ENCODE measurements at places on chromosomes 3 and 15.
A peak's percentile ranks its signal among the peaks of the same experiment; 100 is the strongest.

- DNase-seq = no peak
These were observed 20.4 kb downstream of the BTBD1 start for GRCh38 chr15:83046558-83047127.

- no peak for DNase-seq
These were observed 31.1 kb upstream of the IL16 start for GRCh38 chr15:81165535-81165934.

DNA sequence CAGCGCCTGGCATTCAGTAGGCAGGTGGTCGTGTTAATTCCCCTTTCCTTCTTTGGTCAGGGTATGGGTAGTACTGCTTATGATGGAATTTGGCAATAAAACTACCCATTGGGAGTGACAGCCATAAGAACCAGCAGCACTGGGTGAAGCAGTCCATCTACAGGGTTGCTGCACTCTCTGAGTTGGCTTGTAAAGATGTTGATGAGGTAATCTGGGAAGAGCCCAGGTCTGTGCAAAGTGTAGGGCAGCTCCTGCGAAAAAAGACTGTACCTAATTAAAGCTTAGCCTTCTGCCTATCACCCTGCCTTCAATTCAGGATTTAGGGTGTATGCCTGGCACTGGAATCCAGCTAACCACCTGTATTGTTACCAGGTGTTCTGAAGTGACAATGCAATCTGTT lies 4.7 kb upstream of the FETUB start:
- DNase-seq = no peak

GRCh38 chr3:127159543-127159942 lies 33.4 kb upstream of the PRR23E start:
- DNase-seq = no peak

DNA sequence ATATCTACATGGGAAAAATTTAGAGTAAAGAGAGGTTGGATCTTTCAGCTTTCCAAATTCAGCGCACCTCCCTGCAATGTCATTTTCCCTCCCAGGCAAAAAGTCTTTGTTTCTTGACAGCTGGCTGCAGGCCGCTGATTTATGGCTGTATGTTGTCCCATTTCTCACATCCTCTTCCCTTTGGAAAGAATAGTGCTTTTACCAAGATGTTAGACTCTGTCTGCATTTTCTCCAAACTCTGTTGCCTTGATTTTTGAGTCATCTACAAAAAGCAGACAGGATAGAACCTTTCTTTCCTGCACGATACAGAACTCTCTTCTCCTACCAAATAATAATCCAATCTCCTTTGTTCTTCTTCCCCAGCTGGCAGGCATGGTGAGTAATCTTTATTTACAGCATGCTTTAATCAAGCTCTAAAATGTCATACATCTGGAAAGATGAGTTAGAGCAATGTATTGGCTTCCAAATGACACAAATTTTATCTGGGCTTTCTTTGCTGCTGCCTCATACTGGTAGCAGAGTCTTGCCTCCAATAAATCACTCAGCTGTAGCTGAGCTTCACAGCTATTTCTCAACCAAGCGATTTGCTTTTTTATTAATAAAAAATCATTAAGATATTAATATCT lies 101.9 kb downstream of the PIK3R4 start:
- no peak for DNase-seq

DNA sequence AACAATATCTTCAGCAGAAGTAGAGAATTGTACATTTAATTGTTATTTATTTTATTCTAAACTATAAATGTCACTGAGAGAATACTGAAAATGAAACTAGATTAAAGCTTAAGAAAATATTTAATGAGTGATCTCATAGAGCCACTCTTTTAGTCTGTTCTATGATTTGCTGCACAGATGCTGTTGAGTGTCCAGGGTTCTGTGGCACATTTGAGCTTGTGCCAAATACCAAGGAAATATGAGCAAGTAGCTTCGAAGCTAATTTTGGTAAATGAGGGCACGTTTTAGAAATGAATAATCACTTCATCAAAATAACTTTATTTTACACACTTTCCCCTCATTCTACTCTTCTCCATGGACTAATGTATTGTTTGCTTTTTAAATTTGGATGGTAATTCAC lies 53.6 kb upstream of the THRB start:
- no peak for DNase-seq

- DNase-seq = no peak
These were observed 185.6 kb upstream of the MBNL1 start for GRCh38 chr3:152083135-152083534.

- no peak for DNase-seq
These were observed 154.1 kb upstream of the CBLB start for GRCh38 chr3:106022913-106023312.

GRCh38 chr3:191131305-191131704 lies 67.7 kb upstream of the OSTN start:
- DNase-seq = no peak

- DNase-seq = no peak
These were observed 46.5 kb downstream of the ADPGK start for GRCh38 chr15:72737061-72737460.

DNA sequence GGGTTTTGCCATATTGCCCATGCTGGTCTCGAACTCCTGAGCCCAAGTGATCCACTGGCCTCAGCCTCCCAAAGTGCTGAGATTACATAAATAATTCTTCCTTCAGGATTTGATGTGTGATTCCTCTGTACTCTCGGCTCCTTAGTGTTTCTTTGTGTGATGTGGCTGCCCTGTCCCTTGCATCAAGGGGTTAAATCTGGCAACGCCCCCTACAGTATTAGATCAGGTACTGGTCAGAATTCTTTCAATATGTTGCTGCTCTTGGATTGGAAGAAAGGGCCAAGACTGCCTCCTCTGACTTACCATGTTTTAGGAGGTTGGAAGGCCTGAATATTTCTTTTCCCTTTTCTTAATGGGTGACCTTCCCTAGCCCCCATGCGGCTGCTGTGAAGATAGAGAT lies 390.6 kb upstream of the WNT5A start:
- no peak for DNase-seq

- peak; percentile 46 for DNase-seq
These were observed 614 bp upstream of the MINDY2 start for GRCh38 chr15:58770519-58770856.

All from hematopoietic multipotent progenitor cell treated with erythropoietin and hydrocortisone succinate and interleukin-3 and kit ligand, for 15 days (in vitro differentiated cells).